ENCODE measurements at places on chromosomes 11 and 22. TPM values are rescaled to one million over a fixed set of nuclear protein-coding genes. Genes with fewer than 3 reads are reported as not detected.
A peak's percentile ranks its signal among the peaks of the same experiment; 100 is the strongest.

- DNase-seq: no peak
Observed at GRCh38 chr11:59708537-59708936, 5.1 kb downstream of the OR10V1 start.

The RIC3 gene
- 18.3 TPM for total RNA-seq

- DNase-seq: peak; percentile 86
Observed at GRCh38 chr11:62399878-62400266, 19.0 kb upstream of the SCGB1A1 start.

DNA sequence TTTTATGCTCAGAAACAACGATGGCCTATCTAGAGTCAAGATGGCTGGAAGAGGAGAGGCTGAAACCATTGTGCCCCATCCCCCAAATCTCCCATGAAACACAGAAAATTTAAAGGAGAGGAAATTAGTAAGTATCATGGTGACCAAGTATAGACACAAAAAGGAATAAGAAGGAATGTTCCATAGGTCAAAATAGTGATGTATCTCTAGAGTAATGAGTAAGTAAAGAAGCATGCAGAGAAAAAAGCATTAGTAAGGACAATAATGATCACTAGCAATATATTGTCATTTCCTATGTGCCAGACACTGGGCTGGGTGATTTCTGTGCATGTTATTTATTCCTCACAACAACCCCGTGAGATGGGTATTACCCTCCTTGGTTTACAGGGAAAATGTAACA lies 2.6 kb upstream of the SLC22A24 start:
- no peak for DNase-seq

- peak; percentile 97 for DNase-seq
Observed at GRCh38 chr22:24107661-24108060, 73.6 kb upstream of the SUSD2 start.

The RFPL3 gene
- total RNA-seq: not detected

The RAB6A gene
- total RNA-seq: 122 TPM

- no peak for DNase-seq
Observed at GRCh38 chr11:110029714-110030113, 63.5 kb upstream of the ZC3H12C start.

The OR2D2 gene
- total RNA-seq: not detected

The XKR3 gene
- total RNA-seq: not detected
